Sigmoid colon (tissue), 7 donors: ENCODE measurements at places on chromosomes 4 and X. TPM values are rescaled to one million over a fixed set of nuclear protein-coding genes. Genes with fewer than 3 reads are reported as not detected.

DNA sequence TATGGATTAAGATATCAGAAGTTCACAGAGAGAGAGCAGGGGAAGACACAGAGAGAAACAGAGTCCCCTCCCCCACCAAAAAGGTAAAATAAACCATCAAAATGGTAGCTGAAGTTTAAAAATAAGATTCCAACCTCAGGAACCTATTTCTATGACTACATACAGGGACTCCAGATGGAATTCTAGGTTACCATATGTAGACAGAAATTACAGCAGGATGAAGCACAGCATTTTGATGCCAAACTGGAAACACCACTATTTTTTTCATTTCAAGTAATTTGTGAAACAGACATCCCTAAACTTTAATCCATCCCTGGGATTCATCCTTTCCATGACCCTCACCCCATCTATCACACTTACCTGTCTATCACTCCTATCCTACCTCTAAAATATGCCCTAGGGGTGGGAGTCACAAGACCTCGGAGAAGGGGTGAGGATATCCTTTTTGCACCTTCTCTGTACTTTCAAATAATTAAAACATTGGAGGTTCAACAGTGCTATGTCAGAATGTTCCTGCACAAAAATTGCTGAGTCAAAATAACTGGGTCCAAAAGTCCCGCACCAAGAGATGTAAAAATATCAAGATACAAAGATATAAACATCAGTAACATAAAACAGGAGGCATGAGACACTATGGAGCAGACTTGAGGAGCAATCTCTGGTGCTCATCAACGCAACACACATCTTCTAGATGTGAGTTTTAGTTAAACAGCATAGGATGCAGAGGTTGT, 344.5 kb upstream of the RASGEF1B start:
- no peak for DNase-seq
- no peaks in the 10 kb centered on the region for H3K27me3 ChIP-seq
- H3K27ac ChIP-seq = no peak overlapping the region
- H3K4me3 ChIP-seq = no peak overlapping the region

Gene ACSL1
- 40.4 TPM for total RNA-seq

Gene STARD8
- total RNA-seq = 5.3 TPM

Gene ING2
- total RNA-seq = 8.6 TPM

DNA sequence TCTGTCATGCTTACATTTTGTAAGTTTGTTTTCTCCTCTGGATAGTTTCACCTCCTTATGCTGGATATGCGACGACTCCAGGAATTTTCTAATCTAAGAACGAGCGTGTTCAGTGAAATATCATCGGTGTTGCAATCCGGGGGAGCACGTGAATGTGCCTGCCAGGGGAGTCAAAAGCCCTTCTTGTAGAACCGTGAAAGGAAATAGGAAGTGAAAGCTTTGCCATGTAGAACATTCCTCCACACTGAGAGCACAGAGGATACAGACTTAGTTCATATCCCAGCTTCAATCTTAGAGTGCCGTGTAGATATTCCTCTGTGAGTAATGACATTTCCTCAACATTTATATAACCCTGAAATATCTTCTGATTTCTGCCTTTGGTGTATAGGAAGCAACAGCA, 121.2 kb downstream of the VEGFC start:
- H3K4me1 ChIP-seq = peaks cover 3% of the 10 kb centered on the region
- H3K36me3 ChIP-seq = no peaks in the 10 kb centered on the region
- no peaks in the 10 kb centered on the region for H3K27me3 ChIP-seq
- H3K4me3 ChIP-seq = no peak overlapping the region
- no peak overlapping the region for H3K27ac ChIP-seq
- DNase-seq = no peak

GRCh38 chrX:50770702-50771101, 43.3 kb downstream of the SHROOM4 start:
- H3K27me3 ChIP-seq = no peaks in the 10 kb centered on the region
- H3K4me1 ChIP-seq = peaks cover 7% of the 10 kb centered on the region
- DNase-seq = no peak
- H3K27ac ChIP-seq = no peak overlapping the region
- H3K36me3 ChIP-seq = no peaks in the 10 kb centered on the region

DNA sequence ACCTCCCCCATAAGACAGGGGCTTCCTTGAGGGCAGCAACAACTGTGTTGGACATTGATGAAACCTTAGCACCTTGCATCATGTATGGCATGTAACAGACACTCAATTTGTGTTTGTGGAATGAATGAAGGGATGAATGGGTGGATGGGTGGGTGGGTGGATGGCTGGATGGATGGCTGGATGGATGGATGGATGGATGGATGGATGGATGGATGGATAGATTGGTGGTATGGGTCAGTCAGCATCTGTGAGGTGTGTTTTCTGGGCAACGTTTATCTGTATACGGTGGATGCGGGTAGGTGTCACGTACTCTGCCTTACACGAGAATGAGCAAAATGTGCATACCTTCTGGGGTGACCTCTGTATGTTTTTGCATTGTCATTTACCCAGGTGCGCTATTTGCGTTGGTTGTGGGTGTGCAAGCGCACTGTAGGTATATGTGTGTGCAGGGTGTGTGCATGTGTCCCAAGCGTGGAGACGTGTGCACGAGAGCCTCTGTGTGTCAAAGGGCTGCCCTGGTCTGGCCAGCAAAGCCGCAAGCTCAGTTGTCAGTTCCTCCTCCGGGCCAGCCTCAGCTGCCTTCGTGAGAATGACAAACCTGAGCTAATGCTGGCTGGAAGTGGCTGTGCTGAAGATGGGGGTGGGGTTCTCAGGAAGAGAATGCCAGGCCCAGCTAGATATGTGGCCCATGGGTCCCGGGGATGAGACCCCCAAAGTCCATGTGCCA, 26.5 kb downstream of the ELF4 start:
- no peak overlapping the region for H3K27ac ChIP-seq
- H3K4me3 ChIP-seq = no peak overlapping the region
- H3K27me3 ChIP-seq = no peaks in the 10 kb centered on the region
